ENCODE measurements at places on chromosomes 2 and 18. TPM values are rescaled to one million over a fixed set of nuclear protein-coding genes. Genes with fewer than 3 reads are reported as not detected.

- DNase-seq = no peak
Measured at GRCh38 chr2:240165661-240166060, 25.2 kb upstream of the OTOS start.

DNA sequence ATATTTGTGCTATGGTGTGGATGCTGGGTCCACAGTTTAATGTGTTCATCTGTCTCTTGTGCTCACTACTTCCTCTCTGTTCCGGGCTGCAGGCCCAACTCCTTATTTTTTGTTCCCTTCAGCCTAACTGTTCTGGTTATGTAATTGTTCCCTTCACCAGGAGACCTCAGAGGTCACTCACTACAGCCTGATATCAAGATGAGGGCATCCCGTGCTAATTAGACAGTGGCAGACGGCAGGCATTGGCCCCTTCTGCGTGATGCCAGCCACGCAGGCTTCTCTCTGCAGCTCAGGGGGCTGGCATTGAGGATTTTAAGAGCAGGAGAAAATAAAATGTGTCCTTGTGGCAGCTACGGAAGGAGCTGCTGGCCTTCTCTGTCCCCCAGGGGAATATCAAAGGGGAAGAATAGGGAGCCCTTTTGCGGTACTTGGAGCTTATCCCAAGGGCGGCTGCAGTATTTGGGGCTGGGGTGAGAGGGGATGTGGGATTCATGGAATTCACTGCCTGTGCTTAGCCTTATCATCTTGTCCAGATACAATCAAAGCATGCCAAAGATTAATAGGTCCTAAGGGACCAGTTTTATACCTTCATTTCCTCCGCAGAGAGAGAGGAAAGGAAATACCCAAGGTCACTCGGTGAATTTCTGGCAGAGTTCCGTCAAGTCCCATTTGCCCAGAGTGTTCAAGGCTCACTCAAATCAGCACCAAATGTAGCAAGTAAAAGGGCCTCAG is 53.3 kb upstream of the TRIB2 start:
- DNase-seq = no peak

HOXD3 gene
- total RNA-seq = not detected

SUPT7L gene
- 26.2 TPM for total RNA-seq

DNA sequence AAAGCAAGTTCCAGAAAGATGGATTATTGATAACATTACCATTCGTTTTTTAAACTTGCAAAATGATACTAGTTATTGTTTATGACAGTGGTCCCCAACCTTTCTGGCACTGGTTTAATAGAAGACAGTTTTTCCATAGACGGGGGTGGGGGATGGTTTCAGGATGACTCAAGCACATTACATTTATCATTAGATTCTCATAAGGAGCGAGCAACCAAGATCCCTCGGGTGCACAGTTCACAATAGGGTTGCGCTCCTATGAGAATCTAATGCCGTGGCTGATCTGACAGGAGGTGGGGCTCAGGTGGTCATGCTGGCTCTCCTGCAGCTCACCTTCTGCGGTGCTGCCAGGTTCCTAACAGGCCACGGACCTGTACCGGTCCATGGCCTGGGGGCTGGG is 86.2 kb downstream of the BCL2 start:
- peak; percentile 49 for DNase-seq

GRCh38 chr2:230319211-230319862 is 7.7 kb upstream of the SP140L start:
- DNase-seq = peak; percentile 75

REG1B gene
- total RNA-seq = not detected

GRCh38 chr2:19359456-19359855 is 1.0 kb upstream of the OSR1 start:
- no peak for DNase-seq

PRKCE gene
- total RNA-seq = 8.0 TPM

DNA sequence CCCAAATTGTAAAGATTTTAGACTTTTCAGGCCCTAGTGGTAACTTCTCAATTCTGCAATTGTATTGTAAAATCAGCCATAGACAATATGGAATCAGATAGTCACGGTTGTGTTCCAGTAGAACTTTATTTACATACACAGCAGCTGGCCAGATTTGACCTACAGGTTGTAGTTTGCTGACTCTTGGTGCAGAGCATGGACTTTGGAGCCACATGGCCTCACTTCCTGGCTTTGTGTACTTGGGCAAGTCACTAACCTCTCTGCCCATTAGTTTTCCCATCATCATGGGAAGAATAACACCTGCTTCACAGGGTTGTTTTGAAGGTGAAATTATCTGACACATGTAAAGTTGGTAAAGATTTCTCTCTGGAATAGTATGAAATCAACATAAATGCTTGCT is 147.6 kb downstream of the TMEM200C start:
- DNase-seq = no peak

ITGB6 gene
- total RNA-seq = not detected

DNA sequence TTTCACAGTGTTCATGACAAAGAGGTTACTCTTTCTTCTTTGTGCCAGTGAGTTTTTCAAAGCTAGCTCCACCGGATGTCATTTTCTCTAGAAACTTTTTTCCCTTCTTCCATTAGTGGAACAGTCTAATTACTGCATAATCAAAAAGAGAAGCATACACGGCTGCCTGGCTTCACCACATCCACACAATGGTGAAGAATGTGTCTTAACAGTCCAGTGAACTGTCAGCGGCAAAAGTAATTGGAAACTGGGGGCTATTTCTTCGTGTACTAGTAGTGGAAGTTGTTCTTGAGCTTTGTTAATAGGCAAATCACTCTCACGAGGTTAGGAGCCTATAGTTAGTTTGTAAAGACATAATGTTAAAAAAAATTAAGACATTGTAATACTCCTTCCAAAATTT is 32.9 kb upstream of the PIK3C3 start:
- DNase-seq = no peak

- DNase-seq = no peak
Measured at GRCh38 chr2:202941771-202942170, 29.7 kb downstream of the CARF start.

DNA sequence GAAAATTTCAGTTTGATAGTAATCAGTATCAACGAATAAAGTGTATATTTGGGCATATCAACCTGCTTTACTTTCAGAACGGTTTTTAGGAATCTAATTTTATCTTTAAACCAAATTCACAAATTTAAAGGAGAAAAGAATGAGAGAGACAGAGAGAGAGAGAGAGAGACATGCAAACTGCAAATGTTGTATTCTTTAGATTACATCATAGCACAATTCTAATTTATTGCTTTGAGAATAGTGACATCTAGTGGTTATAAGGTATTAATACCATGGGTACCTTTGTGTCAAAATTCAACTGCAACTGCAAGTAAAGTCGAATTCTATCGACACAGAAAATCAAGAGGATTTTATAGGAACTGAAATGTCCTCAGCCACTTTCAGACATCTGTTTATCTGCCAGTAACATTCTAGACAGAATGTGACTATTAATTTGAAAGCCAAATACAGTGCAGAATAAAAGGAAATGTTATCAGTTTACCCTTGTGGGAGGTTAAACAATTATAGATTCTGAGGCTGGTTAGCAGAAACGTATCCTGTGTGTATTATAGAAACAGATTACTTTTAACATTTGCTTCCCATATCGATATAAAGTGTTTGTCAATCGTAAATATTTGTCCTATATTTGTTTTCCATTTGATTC is 529.8 kb upstream of the VRK2 start:
- DNase-seq = no peak

DNA sequence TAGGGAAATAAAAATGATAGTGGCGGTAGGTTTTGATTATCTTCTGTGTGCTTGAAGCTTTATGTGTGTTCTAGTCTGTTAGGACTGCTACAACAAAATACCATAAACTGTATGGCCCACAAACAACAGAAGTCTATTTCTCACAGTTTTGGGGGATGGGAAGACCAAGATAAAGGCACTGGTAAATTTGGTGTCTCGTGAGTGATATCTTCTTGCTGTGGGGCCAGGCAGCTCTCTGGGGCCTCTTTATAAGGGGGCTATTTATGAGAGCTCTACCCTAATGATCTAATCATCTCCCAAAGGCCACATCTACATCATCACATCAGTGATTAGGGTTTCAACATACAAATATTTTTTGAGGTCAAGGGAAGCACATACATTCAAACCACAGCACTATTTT is 86.8 kb upstream of the SPHKAP start:
- no peak for DNase-seq
